ENCODE measurements at places on chromosomes 1 and 21.

DNA sequence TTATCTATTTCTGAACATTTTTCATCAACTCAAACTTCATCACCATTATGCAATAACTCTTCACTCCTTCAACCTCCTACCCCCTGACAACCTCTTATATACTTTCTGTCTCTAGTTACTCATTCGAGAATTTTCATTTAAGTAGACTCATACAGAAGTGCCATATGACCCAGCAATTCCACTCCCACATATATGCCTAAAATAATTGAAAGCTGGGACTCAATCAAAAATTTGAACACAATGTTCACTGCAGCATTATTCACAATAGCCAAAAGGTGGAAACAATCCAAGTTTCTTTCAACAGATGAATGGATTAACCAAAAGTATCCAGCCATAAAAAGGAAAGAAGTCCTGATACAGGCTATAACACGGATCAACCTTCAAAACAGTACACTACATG lies 24.1 kb downstream of the COL11A1 start:
- no peak for DNase-seq

DNA sequence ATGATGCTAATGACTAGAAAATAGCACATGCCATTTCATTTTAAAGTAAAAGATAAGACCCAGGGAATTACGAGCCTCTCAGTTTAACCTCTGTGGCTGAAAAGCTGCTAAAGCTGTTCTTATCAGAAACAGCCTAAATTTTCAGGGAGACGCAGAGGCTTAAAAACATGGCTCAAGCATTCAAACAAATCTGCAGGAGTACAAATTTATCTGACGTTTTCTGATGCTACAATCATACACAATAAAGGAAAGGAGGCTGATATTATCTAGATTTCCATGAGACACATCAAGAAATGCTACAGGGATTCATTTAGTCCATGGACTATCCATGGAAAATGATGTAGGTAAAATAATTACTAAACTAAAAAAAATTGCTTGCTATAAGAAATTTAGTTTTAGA lies 65.3 kb upstream of the SCYL3 start:
- no peak for DNase-seq

- no peak for DNase-seq
These were observed 504 bp downstream of the H6PD start for GRCh38 chr1:9235096-9235459.

DNA sequence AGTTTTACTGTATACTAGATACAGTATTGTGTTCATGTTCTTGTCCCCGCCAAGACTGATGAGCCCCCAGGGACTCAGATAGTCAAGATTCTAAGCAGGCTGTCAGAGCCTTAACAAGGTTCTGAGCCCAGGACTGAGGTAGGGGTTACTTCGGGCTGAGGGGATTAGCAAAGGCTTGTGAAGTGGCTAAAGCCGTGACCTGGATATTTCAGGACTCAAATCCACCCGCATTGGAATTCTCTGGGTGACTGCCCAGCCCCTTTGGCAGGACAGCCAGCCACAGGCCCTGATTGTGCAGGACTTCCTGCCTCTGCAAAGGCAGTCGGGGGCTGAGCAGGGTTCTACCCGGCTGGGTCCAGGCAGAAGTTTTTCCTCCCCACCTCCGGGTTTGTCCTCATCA lies at the start of gene PLA2G5:
PLA2G5 (plus strand) TSS at position 321 of the 400 bp plus-strand sequence. CDS start 14,637 bp downstream, outside the sequence.
- no peak for DNase-seq

DNA sequence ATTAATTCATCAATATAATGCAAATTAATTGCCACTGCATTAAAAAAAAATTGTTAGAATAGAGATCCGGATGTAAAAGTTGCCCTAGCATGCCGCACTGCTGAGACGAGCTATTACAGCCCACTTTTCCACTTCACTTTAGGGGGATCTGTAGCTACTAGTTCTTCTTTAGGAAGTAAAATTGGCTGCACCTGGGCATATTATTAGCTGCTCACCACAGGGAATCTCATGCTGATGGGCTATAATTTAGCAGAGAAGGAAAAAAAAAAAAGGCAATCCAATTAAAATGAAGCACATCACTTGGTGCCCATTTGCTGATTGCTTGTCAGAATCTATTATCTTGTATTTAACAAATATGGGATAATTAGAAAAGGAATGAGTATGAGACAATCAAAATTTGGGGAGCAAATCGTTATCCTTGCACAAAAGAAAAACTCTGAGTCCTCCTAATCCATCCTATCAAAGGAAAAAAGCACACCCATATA lies 233.4 kb downstream of the DSCAM start:
- DNase-seq = no peak
